Psoas muscle (tissue), 8 donors: ENCODE measurements at places on chromosomes 4 and X. TPM values are rescaled to one million over a fixed set of nuclear protein-coding genes. Genes with fewer than 3 reads are reported as not detected.

The CFI gene
- total RNA-seq = 6.1 TPM

- no peaks in the 10 kb centered on the region for H3K27me3 ChIP-seq
- no peaks in the 10 kb centered on the region for H3K4me1 ChIP-seq
- H3K27ac ChIP-seq = no peak overlapping the region
- H3K4me3 ChIP-seq = no peak overlapping the region
- no peaks in the 10 kb centered on the region for H3K36me3 ChIP-seq
Measured at GRCh38 chr4:119313237-119313636, 8.7 kb downstream of the FABP2 start.

The TRMT44 gene
- total RNA-seq = 9.1 TPM

DNA sequence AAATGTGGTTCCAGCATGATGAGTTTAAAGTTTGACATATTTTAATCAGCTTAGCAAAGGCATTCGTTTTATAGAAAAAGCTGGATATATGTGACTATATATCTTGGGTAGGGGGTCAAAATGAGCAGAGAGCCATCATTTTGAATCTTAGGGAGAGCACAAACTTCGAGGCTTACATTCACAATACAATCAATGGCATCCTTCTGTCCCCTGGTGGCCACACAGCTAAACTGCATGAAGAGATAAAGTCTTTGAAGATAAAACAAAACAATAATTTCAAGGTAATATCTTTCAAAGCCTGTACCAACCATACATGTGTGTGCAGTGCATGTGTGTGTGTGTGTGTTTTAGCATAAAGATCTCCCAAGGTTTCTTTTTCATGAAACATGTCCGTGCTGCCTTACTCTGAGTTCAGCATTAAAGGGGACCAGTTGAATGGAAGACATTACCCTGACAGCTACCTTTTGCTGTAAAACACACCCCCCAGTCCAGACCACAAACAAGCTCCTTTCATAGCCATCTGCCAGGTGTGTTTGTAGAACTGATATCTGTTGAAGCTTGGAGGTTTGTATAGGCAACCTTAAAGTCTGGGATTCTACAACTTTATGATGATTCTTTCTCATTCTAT lies 22.0 kb downstream of the DYNLT3 start:
- H3K4me3 ChIP-seq = no peak overlapping the region
- no peaks in the 10 kb centered on the region for H3K27me3 ChIP-seq
- no peak for DNase-seq
- no peaks in the 10 kb centered on the region for H3K4me1 ChIP-seq
- H3K27ac ChIP-seq = no peak overlapping the region

The THAP6 gene
- 10.9 TPM for total RNA-seq

The DUX4 gene
- total RNA-seq = not detected

DNA sequence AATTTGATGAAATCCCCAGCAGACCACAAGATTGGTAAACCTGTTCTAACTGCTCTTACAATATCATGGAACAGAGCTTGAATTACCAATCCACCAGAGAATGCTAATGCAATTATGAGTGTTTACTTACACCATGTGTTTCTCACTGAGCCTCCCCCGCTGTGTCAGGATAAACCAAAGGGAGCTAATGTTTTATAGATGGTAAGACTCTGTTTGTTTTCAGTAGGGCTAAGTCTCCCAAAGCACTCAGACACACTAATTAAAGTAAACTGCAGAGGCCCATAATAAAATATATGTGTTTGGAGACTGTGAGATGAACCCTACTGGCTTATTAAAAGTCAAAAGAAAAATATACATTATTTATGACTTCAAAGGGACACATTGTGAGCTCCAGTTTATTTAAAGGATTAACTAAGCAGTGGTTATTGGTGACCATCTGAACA lies 261.7 kb upstream of the FAM241A start:
- no peaks in the 10 kb centered on the region for H3K27me3 ChIP-seq
- H3K4me3 ChIP-seq = no peak overlapping the region
- H3K36me3 ChIP-seq = no peaks in the 10 kb centered on the region

- no peak overlapping the region for H3K4me3 ChIP-seq
- no peaks in the 10 kb centered on the region for H3K36me3 ChIP-seq
- no peak overlapping the region for H3K27ac ChIP-seq
- peaks cover 15% of the 10 kb centered on the region for H3K4me1 ChIP-seq
- no peaks in the 10 kb centered on the region for H3K27me3 ChIP-seq
Measured at GRCh38 chr4:156778606-156779005, 193.0 kb downstream of the PDGFC start.

The TSPAN6 gene
- total RNA-seq = 3.3 TPM

GRCh38 chr4:48653217-48654014 lies 126.7 kb downstream of the FRYL start:
- no peaks in the 10 kb centered on the region for H3K27me3 ChIP-seq
- DNase-seq = peak; percentile 64
- H3K4me1 ChIP-seq = peaks cover 30% of the 10 kb centered on the region
- H3K27ac ChIP-seq = peak overlapping the region; percentile 48
- H3K4me3 ChIP-seq = peak overlapping the region; percentile 44

DNA sequence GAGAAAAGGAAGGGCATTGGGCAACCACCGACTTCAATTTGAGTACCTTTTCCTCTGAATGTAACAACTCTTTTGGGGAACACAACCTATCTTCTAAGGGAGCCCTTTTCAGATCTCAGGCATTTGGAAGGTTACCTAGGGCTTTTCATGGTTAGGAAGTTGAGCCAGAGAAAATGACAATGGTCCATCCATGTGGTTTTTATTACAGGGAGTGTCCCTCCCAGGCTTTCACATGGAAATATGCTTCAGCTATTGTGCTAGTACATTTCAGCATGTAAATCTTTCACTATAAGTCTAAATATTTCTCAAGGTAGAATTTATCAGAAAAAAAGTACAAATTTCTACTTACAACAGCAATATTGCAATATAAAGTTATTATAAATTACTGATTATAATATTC lies 259.8 kb downstream of the IQCM start:
- H3K27me3 ChIP-seq = no peaks in the 10 kb centered on the region
- H3K36me3 ChIP-seq = no peaks in the 10 kb centered on the region

DNA sequence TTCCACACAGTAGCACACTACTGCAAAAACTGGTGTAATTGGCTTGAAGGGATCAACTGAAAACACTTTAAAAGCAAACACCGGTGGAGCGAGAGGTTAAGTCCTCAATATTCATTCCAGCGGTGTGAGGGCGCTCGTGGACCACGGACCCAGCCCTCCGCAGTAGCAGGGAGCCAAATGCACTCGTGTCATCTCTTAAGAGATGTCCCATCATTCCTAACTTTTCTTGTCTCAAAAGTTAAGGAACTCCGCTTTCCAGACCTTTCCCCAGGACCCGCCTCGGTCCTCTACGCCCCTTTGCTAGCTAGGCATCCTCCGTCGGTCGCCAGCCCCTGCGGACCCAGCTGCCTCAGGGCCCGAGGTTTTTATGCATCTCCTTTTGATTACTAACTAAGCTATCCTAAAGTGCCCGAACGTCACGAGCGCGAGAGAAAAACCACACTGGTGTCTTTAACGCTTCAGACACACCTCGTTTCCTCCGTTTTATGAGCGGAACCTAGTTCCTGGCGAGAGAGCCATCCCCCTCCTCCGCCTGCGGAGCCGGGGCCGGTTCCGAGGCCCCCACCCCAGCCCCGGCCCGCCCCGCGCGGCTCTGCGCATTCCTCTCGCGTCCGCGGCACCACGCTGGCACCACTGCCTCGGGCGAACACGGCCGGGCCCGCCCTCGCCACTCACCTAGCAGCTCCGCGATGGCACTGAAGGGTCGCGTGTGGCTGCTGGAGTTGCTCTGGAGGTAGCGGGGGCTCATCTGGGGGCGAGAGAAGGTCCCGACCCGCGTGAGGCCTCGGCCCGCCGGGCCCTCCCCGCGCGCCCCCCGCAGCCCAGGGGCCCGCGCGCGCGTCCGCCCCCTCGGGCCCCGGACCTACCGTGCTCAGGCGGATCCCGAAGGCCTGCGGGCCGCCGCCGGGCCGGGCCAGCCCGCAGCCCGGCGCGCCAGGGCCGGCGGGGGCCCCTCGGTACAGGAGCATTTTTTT lies 723 bp downstream of the MORC4 start:
- peak overlapping the region; percentile 71 for H3K4me3 ChIP-seq
- peak overlapping the region; percentile 68 for H3K27ac ChIP-seq
- H3K36me3 ChIP-seq = no peaks in the 10 kb centered on the region
- peak; percentile 63 for DNase-seq
- H3K27me3 ChIP-seq = peaks cover 22% of the 10 kb centered on the region

DNA sequence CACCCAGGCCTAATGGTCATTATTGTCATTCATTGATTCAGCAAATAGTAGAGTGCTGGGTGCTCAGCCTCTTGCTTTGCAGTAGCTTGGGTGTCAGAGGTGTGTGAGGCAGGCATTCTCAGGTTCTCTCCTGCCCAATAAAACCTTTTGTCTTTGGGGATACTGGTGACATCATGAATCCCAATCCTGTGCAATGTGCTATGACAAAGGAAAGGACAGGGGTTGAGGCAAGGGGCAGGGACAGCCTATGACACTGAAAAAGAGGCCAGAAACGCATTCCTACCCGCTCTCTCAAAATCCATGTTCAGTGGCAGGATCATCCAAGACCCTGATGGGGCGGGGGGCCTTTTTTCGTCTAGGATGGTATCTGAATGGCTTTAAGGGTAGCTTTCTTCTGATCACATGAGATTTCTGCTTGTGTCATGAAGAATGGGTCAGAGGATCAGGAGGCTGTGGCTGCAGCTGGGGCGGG lies 1.5 kb upstream of the FAM193A start:
- peaks cover 28% of the 10 kb centered on the region for H3K4me1 ChIP-seq
- H3K36me3 ChIP-seq = no peaks in the 10 kb centered on the region
- peak overlapping the region; percentile 95 for H3K27ac ChIP-seq
- H3K4me3 ChIP-seq = peak overlapping the region; percentile 95
- no peaks in the 10 kb centered on the region for H3K27me3 ChIP-seq
